ENCODE measurements at places on chromosomes 12 and 14.

- no peak for DNase-seq
Measured at GRCh38 chr12:90510948-90511347, 444.0 kb downstream of the CCER1 start.

DNA sequence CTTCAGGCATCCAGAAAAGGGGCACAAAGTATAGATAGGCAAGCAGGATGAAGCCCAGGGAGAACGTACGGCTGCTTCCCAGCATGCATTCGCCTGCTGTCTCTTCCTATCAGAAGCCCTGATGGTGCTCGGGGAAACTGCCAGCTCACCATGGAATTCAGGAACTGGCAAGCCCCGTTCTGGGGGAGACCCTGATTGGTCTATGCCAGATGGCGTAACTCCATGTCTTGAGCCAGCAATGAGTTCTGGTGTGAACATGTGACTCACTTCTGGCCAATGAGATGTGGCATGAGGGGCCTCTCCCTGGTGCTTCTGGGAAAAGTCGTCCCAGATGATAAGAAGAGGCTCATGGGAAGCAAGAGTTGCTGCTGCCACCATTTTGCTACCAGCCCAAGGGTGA, 270.8 kb downstream of the BCL11B start:
- no peak for DNase-seq

DNA sequence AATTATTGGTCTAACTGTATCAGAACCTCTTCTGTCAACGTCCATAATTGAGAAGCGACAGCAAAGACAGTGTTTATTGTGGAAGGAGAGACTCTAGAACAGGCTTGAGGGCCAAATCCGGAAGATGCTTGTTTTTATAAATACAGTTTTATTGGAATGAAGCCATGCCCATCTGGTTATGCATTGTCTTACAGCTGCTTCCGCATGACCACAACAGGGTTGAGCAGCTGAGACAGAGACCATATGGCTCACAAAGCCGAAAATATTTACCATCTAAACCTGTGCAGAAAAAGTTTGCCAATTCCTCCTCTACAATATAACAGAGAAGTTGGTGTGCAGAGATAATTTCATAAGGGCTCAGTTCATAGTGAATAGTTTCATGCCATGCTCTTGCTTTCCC, 24.5 kb downstream of the PRKAB1 start:
- DNase-seq: no peak

DNA sequence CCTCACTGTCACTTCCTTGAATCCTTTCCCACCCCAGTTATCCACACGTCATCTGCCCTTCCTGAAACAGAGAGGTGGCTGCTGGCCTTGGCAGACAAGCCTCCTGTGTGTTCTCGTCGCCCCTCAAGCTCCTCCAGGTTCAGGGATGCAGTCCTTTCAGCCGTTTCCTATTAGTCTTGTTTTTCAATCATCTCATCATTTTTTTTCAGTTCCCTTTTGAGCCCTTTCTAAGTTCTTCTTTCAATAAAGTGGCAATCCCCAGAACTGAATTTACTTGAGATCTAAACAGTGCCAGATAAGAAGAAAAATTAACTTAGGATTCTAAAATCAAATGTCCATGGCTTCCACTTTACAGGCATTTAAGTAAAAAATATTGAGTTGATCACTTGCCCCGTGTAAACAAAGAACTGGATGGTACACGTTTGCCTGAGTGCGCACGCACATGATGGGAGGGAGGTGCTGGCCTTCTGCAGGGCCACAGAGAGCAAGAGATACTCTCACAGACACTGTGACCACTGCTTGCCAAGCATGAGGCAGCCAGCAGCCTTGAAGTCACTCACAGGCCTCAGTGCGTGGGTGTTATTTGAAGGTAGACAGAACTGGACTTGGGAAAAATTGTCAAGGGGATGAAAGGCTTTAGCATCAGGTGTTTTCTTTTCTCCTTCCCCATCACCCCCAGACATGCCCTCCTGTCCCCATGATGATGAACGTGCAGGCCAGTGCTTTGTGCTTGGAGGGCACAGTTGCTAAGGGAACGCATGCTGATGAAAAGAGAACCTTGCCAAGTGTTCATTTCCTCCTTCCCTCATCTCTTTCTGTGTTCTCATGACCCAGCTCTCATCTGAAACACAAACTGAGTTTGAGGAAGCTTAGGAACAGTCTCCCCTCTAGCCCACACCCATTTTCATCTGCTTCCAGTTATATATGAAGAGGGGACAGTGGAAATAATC, 408.3 kb downstream of the EGLN3 start:
- no peak for DNase-seq

GRCh38 chr14:60975551-60975950, 5.3 kb downstream of the TRMT5 start:
- no peak for DNase-seq

GRCh38 chr12:4145990-4146859, 127.3 kb upstream of the CCND2 start:
- peak; percentile 79 for DNase-seq
